ENCODE measurements at places on chromosomes 13 and 19.
A peak's percentile ranks its signal among the peaks of the same experiment; 100 is the strongest.

DNA sequence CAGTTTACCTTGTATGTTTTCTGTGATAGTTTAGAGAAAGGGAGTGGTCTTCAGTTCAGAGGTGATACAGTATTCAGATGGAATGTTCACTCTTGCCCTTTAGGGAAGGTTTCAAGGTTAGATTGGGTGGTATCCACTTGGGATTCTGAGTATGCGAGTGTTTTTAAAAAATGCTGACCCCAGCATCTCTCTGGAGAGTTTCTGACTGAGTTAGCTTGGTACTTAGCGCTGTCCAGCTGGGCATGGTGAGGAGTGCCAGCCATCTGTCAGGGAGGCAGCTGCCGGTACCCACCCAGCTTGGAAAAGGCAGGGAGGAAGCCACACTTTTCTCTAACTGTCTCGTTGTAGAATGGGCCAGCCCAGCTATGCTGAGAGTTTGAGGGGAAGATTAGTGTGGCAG is 63.3 kb downstream of the ARHGEF7 start:
- no peak for DNase-seq

DNA sequence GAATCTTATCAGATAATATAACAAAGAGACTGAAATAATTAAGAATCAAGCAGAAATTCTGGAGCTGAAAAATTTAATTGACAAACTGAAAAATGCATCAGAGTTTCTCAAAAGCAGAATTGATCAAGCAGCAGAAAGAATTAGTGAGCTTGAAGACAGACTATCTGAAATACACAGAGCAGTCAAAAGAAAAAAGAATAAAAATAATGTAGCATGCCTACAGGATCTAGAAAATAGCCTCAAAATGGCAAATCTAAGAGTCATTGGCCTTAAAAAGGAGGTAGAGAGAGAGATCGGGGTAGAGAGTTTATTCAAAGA is 39.2 kb downstream of the CAB39L start:
- no peak for DNase-seq

DNA sequence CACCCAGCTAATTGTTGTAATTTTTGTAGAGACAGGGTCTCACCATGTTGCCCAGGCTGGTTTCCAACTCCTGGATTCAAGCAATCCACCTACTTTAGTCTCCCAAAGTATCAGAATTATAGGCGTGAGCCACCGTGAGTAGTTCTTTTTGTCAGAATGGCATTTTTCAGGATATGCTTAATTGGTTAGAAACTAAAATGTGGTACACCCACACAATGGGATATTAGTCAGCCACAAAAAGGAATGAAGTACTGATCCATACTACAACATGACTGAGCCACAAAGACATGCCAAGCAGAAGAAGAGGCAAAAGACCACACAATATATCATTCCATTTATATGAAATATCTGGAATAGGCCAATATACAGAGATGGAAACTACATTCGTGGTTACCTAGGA is 41.7 kb upstream of the MAP3K10 start:
- no peak for DNase-seq

- DNase-seq, result no peak
Observed at GRCh38 chr13:102724923-102725322, 30.1 kb upstream of the METTL21C start.

DNA sequence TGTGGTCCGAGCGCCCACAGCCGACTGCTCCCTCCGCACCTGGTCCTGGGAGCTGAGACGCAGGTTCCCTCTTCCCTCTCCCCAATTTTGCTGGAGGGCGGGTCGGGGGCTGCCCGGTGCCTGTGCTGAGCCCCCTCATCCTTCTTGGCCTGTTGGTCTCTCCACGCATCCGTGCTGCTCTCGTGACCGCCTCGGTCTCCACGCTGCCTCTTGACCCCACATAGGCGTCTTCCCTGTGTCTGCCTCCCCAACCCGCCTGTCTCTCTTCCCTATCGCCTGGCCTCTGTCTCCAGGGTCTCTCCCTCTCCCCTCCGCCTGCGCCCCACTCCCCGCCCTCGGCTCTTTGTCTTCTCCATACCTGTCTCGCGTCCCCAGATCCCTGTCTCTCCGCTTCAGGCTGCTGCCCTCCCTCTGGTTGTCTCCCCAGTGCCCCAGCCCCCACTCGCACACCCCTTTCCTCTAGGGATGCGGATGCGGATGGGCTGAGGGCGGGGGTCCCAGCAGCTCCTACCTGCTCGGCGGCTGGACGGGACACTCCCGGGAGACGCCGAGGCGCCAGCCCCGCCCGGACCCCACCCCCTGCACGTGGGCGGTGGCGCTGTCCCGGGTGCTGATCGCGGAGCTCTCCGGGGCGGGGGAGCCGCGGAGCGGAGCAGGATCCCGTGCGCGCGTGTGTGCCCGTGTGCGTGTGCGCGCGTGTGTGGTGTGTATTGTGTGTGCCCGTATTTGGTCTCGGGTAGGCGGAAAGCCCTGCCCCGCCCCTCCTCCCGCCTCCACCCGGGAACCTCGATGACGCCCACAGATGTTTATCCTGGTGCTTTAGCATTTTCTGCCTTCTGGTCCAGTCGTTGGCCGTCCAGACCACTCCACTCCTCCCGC is at the start of gene SYT5:
Gene SYT5, minus strand, starts transcription at position 684 of the 879 bp plus-strand sequence. CDS start 1,248 bp downstream, outside the sequence.
- peak; percentile 72 for DNase-seq

GRCh38 chr19:40552848-40553247 is 23.8 kb upstream of the SHKBP1 start:
- no peak for DNase-seq

DNA sequence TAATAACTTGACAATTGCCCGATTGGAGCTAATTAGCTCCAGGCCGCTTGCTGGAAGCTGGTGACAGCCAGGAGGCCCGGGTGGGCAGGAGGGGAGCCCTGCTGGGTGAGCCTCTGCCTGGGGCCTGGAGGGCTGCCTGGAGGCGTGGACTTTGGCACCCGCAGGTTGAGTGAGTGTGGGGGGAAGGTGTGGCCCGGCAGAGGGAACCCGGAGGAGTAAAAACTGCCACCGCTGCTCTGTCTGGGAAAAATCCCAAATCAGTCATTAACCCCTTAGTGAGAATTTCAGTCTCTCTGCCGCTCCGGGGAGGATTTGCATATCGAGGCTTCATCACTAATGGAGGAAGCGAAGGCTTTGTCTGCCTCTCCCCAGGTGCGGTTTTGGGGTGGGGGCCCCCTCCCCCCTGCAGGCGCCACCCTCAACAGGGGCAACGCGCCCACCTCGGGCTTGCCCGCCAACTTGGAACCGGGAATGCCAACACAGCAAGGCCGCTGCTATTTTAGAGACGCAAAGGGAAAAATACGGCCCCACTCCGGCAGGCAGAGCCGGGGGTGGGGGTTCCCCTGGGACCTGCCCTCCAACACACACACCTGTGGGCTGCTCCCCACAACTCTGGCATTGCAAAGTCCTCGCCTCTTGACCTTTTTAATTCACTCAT is 6.2 kb downstream of the EFNA2 start:
- DNase-seq, result no peak

- no peak for DNase-seq
Observed at GRCh38 chr19:47487551-47488515, 3.8 kb upstream of the KPTN start.

DNA sequence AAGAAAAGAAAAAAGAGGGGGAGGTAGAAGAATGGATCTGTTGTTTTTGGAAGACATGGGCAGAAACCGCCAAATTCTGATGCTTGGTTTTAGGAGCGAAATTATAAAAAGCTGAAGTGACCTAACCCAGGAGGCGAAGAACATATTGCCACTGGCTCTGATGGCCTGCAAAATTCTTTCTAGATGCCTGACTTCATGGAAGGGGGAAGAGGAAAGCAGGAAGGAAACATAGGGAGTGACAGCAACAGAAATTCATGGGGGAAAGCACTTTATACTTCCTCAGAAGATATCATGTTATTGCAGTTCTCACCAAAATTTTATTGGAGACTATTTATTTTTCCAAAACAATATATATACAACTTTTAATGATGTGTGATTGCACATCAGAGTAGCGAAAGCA is 213.5 kb downstream of the DLEU7 start:
- DNase-seq, result no peak

GRCh38 chr13:51885651-51886050 is 23.9 kb downstream of the CCDC70 start:
- no peak for DNase-seq

GRCh38 chr19:1035998-1036621 is 3.8 kb upstream of the ABCA7 start:
- DNase-seq, result no peak
